Stromal cell of bone marrow (primary cell): ENCODE measurements at places on chromosomes 1 and 21.

DNA sequence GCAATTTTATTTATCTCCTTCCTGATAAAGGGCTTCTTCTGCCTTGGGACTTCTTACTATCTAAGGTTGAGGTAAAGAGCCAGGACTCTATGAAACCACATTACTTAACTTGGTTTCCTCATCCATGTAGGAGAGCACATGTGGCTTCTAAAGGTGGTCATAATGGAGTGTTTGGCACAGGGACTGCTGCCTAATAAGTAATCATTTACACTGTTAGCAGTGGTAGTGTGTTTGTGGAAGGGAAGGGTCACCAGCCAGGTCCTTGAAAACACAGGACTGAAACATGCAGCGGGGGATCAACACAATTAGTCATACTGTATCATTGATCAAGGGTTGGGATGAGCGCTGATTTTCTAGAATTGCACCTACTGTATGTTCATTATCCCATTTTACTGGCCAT lies 59.6 kb downstream of the UCK2 start:
- DNase-seq, result no peak

DNA sequence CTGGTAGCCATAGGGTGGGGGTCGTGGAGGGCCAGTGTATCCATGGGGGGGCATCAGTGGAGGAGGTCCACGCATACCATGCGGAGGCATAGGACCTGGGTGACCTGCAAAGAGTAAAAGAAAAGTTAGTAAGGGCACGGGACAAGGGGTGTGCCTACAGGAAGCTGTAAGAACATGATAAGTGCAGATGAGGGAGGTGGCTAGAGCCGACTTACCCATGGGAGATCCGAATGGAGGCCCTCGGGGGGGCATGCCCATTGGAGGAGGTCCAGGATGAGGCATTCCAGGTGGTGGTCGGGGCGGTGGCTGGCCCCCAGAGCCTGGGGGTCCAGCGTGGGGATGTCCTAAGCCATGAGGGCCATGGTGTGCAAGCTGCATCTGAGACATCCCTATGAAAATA lies 4.0 kb downstream of the SF3B4 start:
- DNase-seq, result no peak

DNA sequence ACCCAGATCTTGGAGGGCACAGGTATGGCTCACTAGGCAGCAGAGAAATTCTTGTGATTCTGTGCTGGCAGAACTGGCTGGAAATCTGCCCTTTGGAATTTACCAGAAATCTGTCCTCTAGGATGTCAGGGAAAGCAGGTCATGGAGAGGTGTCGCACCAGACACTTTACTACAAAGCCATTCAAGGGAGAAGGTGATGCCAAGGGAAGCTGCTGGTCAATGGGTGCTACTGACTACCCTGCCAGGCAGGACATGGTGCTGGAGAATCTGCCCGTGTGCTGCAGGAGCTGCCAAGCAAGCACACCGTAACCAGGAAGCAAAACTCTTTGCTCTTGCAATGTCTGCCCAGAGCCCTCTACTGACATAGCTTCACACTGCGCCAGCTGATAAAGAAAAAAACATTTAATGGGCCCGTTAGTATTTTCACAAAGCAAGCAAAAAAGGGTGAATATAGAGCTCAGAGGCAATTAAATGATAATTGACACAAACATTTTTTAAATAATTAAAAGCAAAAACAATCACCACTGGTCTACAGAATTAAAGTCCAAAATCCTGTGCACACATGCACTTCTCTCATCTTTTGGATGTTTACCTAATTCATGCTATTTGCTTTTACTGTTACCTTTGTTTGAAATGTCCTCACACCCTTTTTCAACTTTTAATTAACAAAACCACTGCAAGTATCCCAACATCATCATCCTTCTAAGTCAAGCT lies 7.2 kb upstream of the FBXO28 start:
- DNase-seq, result no peak

GRCh38 chr1:19312782-19313635 lies 883 bp downstream of the SLC66A1 start:
- no peak for DNase-seq

DNA sequence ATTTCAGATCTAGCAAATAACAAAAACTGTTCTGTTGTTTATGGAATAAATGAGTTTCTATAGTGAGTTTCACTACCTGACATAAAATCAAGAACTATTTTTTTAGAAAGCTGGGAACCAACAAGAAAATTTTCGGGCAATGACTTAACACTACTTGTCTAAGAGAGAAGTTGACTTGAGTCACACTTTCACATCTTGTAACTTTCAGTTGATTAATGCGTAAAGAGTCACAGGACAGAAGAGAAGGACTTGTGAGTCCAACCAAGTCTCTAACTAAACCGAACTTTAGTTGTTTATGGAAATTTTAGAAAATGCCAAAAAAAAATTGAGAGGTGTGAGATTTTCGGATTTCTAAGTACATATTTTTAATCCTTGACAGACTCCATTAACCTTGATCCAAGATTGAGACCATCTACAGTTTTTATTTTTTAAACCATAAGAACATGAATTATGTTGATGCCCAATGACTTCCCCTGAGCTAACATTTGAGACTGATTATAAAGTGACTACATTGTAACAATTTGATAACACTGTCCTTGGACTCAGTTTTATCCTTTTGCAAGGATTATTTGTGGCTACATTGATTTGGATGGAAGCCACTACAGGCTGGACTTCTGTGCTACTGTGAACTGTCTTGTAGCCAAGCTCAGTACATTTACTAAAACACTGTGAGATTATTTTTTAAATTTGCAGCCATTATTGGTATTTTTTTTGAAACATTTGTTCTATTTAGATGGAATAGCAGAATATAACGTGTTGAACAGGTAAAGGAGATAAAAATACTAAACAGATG lies 284.0 kb downstream of the PTPRC start:
- DNase-seq, result no peak

DNA sequence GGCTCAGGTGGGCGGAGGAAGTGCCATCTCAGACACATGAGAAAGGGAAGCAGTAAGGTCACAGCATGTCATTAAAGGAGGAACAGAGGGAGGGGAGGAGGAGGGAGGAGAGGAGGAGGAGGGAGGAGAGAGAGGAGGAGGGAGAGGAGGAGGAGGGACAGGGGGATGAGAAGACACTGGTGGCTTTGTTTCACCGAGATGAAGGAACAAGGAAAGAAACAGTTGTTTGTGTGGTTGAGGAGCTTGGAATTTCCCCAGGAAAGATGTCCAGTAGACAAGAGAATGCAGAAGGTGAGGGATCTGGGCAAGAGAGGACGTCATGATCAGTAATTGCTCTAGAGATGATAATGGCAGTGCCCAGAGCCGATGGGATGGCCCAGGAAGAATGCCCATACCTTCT lies 97.7 kb downstream of the AJAP1 start:
- DNase-seq, result no peak

DNA sequence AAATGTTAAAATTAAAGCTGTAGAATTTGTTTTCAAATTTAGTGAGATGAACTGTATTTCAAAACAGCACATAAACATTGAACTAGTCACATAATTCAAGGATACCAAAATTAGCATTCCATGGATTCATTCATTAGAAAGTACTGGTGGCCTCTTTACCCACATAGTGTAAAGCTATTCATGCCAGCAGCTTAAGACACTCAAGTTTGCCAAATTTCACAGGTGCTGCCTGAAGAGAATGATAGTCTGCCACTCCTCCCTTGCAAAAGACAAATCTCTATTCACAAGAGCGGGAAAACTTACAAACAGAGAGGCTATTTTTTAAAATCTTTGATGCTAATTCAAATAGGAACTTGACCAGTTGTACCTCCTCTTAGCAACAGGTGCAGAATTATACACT lies 337.0 kb downstream of the BRINP3 start:
- DNase-seq, result no peak

- DNase-seq, result no peak
These were observed 50.2 kb downstream of the LAMC2 start for GRCh38 chr1:183236158-183236725.

- no peak for DNase-seq
These were observed 21.3 kb upstream of the LDLRAP1 start for GRCh38 chr1:25522031-25522655.

- no peak for DNase-seq
These were observed 23.8 kb downstream of the SEC16B start for GRCh38 chr1:177945943-177946650.
